C1 segment of cervical spinal cord (tissue), 14 donors: ENCODE measurements at places on chromosomes 5 and 9.

DNA sequence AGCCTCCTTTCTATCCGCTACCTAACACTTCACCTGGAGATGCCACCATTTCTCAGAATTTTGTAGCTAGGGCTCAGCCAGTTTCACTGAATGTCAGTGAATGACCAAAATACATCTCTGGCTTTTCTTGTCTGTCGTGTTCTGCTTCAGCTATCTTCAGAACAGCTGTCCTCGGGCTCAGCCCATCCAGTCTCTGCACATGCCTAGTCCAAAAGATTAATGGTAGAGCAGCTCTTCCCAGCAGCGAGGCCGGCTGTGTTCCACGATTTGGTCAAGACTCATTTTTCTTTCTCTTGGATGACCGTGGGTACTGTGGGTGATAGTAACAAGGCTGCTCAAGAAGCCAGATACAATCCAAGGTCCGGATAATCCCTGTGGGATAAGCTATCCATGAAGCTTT lies 342.8 kb downstream of the GABRG2 start:
- DNase-seq = no peak

DNA sequence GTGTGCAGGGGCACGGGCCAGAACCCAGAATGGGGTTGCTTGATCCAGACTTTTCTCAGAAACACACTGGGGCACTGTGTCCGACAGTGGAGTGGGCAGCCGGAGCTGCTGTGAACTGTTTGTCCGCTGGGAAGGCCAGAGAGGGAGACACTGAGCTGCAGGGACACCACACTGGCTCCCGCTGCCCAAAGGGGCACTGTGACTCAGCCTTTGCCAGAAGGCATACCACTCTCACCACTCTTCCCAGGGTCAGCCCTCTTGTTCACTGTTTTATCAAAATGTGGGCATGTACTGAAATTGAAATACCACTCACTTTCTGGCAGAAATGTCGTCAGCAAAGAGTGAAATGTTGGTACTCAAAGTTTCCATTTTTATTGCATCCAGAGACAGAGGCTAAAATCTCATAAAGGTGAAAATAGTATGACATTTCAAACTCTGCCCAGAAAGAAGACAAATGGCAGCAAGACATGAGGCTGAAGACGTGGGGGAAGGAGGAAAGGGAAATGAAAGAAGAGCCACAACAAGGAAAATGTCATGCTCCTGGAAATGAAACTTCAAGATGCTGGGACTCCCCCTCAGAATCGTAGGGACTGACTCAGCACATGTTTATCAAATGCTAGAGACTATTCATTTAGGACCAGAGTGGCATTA lies 4.5 kb upstream of the IL7R start:
- DNase-seq = no peak

GRCh38 chr9:6733831-6734230 lies 23.9 kb upstream of the KDM4C start:
- no peak for DNase-seq

DNA sequence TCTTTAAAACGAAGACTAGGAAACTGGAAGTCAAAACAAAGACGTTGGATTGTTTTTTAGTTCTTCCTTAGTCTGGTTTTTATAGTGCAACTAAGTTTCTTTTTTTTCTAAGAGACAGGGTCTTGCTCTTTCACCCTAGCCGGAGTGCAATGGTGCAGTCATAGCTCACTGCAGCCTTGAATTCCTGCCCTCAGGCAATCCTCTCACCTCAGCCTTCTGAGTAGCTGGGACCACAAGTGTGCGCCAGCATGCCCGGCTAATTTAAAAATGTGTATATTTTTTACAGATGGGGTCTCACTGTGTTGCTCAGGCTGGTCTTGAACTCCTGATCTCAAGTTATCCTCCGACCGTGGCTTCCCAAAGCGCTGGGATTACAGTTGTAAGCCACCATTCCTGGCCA lies 27.6 kb downstream of the ZFYVE16 start:
- DNase-seq = no peak

DNA sequence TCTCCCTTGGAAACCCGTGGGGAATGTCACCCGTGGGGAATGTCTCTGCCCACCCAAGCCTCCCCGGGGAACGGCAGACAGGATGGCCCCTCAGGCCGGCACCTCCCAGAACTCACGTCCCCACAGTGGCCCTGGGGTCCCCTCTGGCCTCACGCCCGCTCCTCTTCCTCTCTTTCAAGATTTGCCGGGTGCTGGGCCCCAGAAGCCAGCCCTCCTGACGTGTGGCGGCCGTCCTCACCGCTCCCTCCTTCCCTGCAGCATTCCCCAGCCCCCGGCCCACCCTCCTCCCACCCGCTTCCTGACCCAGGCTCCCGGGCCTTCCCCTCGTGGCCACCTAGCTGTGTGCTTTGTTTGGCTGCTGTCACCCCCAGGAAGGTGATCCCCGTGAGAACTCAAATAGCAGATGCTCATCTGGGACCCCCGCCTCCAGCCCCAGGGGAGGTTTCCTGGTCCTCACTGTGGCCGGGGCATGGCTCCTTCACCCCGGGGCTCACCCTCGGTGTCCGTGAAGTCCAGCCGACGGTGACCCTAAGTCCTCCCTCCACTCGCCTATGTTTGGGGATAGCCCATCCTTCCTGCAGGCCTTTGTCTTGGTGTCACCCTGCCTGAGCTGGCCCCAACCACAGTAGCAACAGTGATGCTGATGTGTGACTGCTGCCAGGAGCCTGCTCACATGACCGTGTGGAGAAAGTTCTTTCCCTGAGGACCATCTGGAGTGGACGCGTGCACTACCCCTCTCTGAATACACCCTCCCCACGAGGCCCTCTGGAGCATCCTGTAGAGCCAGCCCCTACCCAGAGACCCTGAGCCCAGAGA lies 163.3 kb upstream of the IER5L start:
- no peak for DNase-seq

DNA sequence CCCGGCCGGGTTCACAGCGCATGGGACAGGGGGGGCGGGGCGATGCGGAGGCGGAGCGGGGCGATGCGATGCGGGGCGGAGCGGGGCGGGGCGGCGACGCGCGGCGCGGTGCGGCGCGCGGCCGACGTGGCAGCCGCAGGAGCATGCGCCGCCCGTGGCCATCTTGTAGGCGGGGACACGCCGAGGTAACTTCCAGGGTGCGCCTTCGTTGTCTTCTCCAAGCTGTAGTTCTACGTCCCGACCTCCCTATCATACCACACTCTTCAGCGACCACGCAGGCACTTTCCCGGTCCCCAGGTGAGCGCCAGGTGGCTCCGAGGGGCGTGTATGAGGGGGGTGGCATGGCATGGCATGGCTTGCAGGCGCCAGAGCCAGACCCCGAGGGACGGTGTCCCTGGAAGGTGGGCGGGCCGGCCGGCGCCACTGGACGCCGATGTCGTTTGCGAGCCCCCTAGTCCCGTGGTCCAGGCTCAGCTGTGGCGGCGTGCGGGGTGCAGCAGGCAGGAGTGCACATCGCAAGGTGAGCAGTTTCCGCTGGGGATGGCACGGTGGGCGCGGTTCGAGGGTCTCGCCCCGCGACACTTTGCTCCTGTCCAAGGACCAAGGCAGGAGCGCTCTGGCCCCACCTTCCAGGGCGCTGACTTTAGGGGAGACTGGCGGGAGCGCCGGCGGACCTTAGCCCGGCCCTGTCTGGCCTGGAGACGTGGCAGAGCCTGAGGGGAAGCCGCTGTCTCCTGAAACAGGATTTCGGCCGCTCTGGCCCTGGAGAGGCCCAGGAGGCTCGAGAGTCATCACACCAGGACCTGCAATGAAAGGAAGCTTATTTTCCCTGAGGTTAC lies at the start of gene PRRC1:
Gene PRRC1, plus strand, starts transcription at position 161 of the 839 bp plus-strand sequence. CDS start 5,840 bp downstream, outside the sequence.
- peak; percentile 42 for DNase-seq

DNA sequence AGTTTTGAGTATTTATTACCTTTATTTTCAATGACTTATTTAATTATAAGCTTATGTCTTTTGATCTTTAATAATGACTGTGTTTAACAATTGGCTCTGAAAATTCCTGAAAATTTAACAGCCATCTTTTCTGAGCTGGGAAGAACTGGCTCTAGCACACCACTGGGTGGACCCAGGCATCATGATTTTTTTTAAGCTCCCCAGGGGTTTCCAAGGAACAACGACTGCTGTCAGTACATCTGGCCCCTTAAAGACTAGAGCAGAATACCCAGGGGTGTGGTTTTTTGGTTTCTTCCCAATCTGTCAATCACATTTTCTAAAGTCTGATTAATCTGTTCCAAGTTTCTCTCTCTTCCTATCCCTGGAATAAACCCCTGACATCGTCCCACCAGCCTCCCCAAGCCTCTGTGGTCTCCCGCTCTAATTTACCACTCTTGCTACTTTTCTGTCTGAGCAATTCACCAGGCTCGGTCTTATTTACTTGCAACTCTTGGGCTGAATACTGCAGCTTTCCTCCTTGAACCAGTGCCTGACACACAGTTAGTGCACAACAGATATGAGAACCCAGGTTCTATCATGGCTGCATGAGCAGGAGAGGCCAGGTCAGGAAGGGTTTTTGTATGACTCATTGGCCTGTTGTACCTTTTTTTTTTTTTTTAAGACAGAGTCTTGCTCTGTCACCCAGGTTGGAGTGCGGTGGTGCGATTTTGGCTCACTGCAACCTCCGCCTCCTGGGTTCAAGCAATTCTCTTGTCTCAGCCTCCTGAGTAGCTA lies 321.9 kb downstream of the ZSWIM6 start:
- no peak for DNase-seq

DNA sequence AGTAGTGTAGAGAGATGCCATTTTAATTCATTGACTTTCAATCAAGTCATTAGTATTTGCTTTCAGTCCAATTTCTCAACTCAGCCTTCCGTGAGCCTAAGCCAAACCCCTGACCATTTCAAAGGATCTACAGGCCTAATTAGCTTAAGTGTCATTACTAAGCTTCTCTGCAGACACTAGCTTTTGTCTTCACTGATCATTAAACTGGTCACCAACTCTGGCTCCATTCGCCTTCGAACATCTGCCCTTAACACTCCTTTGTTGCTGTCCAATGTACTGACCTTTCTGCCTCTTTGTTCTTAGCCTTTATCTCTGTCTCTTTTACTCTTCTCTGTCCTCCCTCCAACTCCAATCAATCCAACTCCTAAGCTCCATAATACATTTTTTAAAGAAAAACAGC lies 299.3 kb downstream of the DIRAS2 start:
- DNase-seq = no peak

GRCh38 chr9:127451608-127451857 lies 223 bp downstream of the LRSAM1 start:
- no peak for DNase-seq

DNA sequence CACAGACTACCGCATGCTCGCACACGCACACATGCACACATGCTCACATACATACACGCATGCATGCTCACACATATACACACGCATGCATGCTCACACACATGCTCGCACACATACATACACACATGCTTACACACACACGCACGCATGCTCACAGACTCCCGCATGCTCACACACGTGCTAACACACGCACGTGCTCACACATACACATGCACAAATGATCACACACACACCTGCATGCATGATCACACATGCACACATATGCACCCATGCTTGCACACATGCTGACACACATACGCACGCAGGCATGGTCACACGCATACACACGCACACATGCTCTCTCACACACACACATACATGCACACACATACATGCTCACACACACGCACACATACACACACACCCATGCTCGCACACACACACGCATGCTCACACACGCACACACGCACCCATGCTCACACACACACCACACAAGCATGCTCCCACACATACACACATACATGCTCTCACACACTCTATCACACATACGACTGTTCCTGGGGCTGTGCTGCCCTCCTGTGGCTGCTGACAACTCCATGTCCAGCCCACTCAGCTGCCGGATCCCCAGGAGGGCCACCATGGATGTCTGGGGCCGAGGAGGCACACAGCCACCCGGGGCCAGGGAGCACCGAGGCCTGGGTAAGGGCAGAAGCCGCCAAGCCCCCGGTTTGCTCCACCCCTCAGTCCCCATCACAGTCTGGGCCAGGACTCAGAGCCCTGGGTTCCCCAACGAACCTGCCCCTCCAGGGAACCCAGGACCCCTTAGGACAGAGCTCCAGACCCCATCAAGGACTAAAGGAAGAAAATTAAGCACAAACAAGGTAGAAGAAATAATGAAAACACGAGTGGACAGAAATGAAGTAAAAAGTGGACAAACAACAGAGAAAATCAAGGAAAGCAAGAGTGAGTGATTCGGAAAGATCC lies 31.4 kb upstream of the EGFL7 start:
- no peak for DNase-seq

DNA sequence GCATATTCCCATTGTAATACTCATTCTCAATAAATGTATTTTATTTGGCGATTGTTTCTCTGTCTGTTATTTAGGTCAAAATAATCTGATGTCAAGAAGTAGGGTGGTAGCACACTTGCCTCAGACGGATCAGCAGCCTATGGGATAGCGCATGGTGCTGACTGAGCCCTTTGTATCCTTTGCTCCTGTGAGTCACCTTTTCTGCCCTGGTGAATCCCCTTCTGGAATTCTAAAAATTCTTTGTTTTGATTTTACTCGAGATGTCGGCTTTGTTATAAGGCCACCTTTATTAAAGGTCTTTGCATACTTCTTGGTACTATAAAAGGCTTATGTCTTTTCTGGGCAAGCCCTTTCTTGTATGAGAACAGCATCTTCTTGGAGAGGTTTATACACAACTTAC lies 1187.8 kb downstream of the CDH9 start:
- no peak for DNase-seq

DNA sequence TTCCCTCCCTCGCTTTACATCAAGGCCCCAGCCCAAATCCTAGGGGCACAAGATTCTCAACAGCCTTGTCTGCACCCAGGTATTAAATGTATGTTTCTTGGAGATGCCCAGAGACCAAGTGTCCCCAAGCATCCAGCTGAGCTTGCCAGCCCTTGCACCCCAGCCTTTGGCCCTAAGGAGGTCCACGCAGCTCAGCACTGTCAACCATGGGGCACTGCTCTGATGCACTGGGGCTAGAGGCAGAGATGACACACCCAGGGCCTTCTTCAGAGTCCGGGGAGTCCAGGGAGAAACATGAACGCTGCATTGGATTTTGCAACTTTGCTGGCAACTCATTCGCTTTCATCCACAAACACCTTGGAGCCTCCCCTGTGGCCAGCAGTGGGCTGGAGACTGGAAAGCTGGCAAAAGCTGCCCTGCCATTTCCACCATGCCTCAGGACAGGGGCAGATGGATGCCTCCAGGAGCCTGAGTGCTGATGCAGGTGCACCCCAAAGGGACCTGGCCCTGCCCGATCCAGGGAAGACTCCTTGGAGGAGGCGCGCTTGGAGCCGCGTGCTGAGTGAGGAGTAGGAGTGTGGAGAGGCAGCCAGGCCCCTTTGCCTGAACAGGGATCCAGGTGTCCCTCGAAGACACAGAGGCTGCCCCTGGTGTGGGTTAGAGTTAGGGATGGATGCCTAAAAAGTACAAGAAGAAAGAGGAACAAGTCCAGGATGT lies 19.3 kb downstream of the PAEP start:
- DNase-seq = no peak

DNA sequence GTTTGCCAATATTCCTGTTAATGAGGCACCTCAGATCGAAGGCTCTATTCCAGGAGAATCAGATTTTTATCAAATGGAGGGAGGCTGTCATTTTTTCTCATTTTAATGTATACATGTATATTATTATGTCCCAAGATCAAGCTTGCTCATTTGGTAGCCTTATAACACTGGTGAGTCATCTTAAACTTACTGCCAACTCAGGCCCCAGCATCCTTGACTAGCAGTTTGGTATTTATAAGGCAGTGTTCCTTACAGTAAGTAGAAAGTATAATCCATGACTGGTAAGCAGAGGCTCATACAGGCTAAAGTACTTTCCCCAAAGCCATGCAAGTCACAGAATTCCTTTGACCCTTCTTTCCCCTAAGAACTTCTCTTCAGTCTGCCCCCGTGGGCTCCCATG lies 90.7 kb upstream of the NR3C1 start:
- no peak for DNase-seq

GRCh38 chr5:107340631-107341030 lies 330.1 kb downstream of the EFNA5 start:
- DNase-seq = no peak
